Activated T-cell treated with anti-CD3 and anti-CD28 coated beads, Interleukin-2, amount 50 U/mL, for 72 hours (primary cell): ENCODE measurements at places on chromosomes 6 and 20. TPM values are rescaled to one million over a fixed set of nuclear protein-coding genes. Genes with fewer than 3 reads are reported as not detected.

DNA sequence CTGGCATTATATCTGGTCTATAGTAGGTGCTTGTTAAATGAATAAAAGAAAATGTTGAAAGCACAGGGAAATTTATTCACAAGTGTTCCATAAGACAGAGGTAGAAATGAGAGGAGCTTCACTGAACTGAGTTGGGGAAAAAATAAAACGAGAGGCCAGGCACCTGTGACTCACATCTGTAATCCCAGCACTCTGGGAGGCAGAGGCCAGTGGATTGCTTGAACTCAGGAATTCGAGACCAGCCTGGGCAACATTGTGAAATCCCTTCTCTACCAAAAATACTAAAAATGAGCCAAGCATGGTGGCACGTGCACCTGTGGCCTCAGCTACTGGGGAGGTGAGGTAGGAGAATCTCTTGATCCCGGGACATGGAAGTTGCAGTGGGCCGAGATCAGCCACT, 28.1 kb upstream of the IBTK start:
- peak overlapping the region; percentile 64 for H3K27ac ChIP-seq
- no peaks in the 10 kb centered on the region for H3K36me3 ChIP-seq
- no peak overlapping the region for H3K4me3 ChIP-seq
- no peaks in the 10 kb centered on the region for H3K4me1 ChIP-seq
- H3K27me3 ChIP-seq: peaks cover 7% of the 10 kb centered on the region
- no peak for DNase-seq

DNA sequence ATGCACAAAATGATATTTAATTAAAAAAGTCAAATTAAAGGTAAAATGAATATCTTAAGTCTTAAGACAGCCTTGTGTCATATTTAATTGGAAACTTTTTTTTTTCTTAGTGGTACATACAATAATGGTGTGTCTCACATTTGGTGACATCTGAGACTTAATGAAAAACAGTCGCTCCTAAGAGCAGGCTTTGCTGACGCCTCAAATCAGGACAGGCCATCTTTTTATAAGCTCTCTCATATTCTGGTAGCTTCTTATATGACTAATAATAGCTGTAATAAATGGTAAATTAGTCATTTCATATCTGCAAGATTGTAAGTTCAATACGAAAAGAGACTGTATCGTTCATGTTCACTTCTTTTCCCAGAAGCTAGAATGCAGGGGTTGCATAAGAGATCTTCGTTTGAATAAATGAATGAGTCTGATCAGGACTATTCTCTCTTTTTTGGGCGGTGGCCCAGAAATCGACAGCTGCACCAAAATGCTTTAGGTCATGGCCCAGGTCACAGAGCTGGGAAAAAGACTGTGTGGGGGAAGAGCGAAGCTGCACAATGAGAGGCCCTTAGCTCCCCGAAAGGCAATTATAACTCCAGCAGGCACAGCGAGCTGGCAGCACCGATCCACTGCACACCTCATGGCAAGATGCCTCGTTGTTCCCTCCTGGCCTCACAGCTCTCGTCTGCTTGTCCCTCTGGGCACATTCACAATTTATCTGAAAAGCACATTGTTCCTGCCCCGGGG, 69.4 kb downstream of the NRN1 start:
- no peaks in the 10 kb centered on the region for H3K36me3 ChIP-seq
- peaks cover 37% of the 10 kb centered on the region for H3K27me3 ChIP-seq
- no peak for DNase-seq
- H3K4me1 ChIP-seq: no peaks in the 10 kb centered on the region

GRCh38 chr6:23244300-23244699, 674.9 kb downstream of the HDGFL1 start:
- no peak overlapping the region for H3K4me3 ChIP-seq

DNA sequence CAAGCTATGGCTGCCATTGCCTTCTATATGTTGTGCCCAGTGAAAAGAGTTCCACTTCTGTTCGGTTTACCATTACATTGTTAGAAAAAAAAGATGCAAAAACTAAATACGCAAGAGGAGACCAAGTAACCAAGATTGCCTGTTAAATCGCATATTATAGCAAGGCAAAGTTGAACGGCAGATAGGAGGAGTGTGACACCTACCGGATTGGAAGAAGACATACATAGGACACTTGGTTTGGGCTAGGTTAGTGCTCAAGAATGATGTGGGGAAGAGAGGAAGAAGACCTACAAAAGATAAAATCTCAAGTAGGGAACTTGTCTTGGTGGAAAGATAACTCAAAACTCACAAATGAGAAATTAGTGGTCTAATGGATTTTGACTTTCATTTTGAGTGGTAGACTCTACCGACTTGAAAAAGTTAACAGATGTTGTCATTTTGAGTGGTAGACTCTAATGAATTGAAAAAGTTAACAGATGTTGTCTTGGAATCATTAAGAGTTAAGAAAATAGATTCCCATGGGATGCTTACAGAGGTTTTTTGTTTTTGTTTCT, 95.5 kb downstream of the F13A1 start:
- no peak for DNase-seq
- no peak overlapping the region for H3K27ac ChIP-seq

The HSPA1A gene
- 37.6 TPM for total RNA-seq

The DNMT3B gene
- 3.2 TPM for total RNA-seq

The PLA2G7 gene
- not detected for total RNA-seq

The SLC24A3 gene
- not detected for total RNA-seq

The RNF39 gene
- total RNA-seq: not detected

The THBD gene
- total RNA-seq: not detected
